ENCODE measurements at places on chromosomes 5 and 9.

- no peak for DNase-seq
Observed at GRCh38 chr5:91925249-91925648, 542.1 kb upstream of the ARRDC3 start.

- DNase-seq, result peak; percentile 34
Observed at GRCh38 chr9:128419061-128419925, 1.4 kb upstream of the CERCAM start.

DNA sequence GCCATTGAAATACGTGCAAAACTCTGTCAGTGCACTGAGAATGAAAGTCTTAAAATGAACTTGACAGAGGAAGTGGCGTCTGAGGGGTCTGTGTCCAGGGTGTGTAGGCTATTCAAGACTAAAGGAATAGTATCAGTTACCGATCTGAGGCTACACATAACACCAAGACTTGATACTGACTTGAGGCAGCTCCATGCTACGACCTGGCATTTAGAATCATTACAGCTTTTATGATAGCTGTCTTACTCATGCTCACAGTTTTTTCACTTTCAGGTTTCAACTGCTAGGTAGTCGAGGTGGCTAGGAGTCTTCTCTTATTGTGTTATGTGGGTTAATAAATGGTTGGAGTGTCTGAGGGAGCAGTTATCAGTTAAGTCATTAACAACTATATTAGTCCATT is 92.8 kb upstream of the SLCO6A1 start:
- no peak for DNase-seq

- no peak for DNase-seq
Observed at GRCh38 chr5:141685591-141685990, 3.6 kb upstream of the ARAP3 start.

DNA sequence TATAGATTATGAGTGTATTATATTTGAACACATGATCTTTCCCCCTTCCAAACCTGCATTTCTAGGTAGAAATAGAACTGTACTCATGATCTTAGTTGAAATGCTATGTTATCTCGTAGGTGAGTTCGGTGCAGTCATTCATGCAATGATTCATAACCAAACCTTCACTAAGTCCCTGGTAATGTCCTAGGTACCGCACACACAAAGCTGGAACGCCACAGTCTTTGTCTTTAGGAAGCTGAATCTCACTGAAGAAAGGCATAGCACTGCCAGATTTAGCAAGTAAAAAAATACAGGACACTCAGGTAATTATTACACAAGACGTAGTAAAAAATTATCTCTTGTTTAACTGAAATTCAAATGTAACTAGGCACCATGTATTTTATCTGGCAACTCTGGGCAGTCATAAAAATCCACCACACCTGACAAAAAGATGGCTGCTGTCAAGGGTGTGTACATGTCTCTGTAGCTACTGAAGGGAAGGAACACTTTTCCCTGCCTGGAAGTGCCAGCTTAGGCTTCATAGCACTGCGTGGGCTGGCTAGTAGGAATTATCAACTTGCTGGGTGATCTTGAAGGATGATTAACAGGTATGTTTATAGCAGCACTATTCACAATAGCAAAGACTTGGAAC is 28.0 kb upstream of the TXN start:
- DNase-seq, result no peak

GRCh38 chr5:134873494-134873893 is 677 bp upstream of the TXNDC15 start:
- DNase-seq, result peak; percentile 7

DNA sequence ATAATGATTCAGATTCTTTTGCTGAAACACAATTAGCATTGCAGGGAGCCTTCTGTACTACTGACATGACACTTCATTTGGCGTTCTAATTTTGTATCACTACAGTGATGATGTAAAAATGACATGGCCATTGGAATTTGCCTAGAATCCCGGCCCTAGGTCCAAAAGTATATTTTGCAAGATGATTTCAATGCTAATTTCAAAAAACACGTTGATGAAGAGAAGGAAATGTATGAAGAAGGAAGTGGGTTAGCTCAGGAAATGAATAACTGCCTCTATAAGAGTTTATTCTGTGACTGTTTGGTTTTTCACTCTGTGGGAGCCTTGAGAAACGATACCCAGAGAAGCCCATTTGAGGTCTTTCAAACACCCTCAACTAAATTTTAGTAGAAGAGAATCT is 59.3 kb downstream of the OSTF1 start:
- DNase-seq, result no peak

- DNase-seq, result no peak
Observed at GRCh38 chr5:149936700-149937091, 7.9 kb downstream of the PDE6A start.

GRCh38 chr5:109563739-109564138 is 126.0 kb upstream of the MAN2A1 start:
- no peak for DNase-seq

DNA sequence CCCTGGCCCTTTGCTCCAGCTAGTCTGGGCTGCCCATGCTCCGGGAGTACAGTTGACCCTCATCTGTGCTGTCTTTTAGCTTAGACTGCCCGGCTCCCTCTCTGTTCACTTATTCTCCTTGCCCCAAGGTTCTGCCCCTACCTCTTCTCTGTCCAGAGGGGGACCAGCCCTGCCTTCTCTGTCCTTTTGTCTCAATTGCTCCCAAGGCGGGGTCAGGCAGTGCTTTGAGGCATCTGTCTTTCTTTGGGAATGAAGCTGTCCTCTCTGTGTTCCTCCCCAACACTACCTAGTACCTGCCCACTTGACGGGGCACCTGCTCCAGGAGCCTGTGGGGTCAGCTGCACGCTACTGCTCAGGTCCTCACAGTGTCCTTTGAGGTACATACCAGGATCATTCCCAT is 59.3 kb downstream of the PSD2 start:
- DNase-seq, result no peak

DNA sequence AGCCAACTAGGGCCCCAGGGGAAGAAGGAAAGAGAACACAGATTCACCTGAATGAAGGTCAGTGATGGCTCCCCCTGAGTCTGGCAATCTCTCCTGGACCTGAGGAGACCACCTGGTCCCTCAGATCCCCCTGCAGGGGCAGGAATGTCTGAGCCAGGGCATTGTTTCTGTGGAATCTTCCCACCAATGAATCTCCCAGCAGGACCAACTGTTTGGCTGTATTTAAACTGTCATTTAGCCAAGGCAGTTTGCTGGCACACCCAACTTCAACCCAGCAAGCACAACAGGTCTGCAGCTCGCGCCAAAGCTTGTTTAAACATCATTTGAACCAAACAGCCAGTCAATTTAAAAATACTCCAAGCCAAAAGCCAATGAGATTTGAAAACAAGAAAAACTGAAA is 92.6 kb downstream of the SH3TC2 start:
- DNase-seq, result peak; percentile 53

DNA sequence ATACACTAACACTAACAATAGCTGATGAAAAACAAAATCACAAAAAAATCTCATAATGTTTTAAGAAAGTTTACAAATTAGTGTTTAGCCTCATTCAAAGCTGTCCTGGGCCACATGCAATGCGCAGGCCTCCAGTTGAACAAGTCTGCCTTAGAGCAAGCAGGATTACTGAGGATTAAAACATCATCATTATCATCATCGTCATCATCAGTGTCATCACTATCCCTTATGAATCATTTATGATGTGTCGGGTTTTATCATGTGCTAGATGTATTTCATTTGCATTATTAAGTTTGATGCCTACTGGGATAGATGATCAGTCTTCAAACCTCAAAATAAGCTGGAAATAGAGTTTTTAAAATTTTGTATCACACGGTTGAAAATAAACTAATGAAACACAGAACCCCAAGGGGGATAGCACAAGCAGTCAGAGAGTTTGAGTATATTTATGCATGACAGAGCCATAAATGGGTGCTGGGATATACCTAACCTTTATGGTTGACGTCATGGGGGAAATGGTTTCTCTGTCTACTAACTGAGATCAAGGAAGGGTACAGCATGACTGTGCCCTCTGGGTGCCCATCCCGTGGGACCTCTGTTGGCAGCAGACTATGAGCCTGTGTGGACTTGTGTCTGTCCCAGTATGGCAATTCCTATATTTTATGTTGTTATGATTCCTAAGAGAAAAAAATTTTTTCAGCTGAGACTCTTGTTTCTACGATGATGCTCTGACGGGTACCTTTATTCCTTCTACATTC is 150.3 kb upstream of the ADRA1B start:
- DNase-seq, result no peak

GRCh38 chr5:956941-957747 is 51.5 kb upstream of the NKD2 start:
- DNase-seq, result peak; percentile 89

DNA sequence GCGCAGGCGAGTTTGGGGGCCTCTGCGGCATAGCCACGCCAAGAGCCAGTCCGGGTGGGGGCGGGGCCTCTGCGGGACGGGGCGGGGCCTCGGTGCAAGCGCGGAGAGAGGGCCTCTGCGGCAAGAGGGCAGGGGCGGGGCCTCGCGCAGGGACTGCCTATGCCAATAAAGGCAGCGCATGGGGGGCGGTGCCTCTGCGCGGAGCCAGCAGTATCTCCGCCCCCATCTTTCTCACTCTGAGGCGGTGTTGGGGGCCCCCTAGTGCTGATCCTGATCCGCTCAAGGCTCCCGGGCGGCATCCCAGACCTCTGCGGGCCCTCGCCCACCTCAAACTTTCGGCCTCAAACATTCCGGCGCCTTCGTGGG is 9.2 kb upstream of the GPRIN1 start:
- peak; percentile 64 for DNase-seq

DNA sequence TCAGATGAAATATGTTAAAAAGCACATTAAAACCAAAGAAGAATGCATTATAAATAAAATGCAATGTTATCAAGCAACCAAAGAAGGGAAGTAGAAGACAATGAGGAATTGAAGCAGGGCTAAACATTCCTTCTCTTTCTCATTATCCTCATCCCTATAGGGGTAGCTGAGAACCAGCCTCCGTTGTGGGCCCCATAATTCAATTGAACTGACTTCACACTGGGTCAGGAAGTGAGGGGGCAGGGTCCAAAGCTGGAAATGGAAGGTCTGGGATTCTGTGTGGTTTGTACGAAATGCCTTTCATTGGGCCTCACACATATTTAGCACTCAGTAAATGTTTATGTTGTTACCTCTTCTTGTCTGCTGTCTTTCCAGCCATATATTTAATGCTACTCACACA is 220.4 kb upstream of the CD180 start:
- DNase-seq, result no peak

DNA sequence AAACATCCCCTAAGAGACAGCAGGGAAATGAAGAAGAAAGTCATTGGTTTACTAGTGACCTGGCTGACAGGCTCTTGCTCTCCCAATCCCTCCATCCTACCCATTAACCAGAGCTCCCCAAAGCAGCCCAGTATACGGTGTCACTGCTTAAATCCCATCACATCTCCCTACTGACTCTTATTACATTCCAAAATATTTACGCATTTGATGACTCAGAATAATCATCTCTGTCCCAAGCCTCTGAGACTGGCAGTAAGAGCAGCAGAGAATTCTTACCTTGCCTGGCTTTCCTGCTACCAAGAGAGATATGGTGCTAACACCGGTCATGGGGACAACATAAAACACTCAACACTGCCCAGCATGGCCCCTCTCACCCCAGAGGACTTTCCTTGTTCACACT is 20.2 kb upstream of the WHRN start:
- DNase-seq, result no peak

DNA sequence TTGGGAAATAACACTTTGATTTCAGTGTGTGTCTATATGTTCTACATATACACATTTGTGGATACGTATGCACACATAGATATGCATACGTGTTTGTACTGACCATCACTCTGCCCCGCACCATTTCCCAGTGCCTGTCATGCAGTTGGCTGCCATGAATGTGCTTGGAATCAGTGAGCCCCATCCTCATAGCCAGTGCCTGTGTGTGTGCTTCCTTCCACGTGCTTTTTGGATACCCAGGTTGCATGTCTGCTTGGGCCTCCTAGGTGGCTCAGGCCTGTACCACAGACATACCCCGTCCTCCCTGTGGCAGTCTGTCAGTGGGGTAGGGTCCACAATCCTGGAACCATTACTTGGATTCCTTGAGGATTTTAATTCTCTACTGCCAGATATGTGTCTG is 243.6 kb downstream of the FANCC start:
- no peak for DNase-seq

DNA sequence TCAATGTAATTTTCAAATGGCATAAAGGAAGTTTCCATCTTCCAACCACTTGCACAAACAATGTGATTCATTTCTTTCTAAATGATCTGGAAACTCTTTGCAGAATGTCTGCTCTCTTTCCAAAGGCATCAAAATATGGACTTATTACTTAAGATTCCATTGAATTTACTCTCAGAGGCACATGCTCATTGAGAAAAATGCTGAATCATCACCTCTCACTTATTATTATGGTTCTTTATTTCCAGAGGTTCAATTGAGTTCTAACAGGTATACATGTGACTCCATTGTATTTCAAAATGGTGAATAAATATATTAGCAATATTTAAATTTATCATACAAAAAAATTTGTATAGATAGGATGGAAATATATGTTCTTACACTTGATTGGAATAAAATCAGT is 1140.6 kb downstream of the EFNA5 start:
- no peak for DNase-seq

- DNase-seq, result no peak
Observed at GRCh38 chr5:99054972-99055371, 126.2 kb upstream of the CHD1 start.

GRCh38 chr9:110078604-110079003 is 129.4 kb downstream of the C9orf152 start:
- DNase-seq, result no peak

GRCh38 chr5:24142341-24142740 is 502.4 kb downstream of the CDH10 start:
- DNase-seq, result peak; percentile 39

GRCh38 chr5:176621661-176622079 is 8.7 kb downstream of the SNCB start:
- DNase-seq, result no peak

DNA sequence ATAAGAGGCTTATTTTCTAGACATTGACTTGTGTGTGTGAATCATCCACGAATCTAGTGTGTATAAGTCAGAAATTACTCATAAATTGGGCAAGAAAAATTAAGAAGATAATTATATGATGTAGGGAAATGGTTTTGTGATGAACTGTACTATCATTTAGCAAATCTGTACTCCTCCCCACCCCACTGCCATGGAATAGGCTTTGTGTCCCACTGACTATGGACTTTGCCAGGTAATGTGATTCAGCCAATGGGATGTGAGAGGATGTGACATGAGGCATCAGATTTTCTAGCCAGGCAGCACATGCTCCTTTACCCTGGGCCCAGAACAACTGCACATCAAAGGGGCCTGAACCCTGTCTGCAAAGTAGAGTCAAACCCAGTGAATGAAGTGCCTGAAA is 406.6 kb downstream of the CTNND2 start:
- no peak for DNase-seq

GRCh38 chr9:136672431-136673087 is 9.8 kb downstream of the EGFL7 start:
- no peak for DNase-seq

DNA sequence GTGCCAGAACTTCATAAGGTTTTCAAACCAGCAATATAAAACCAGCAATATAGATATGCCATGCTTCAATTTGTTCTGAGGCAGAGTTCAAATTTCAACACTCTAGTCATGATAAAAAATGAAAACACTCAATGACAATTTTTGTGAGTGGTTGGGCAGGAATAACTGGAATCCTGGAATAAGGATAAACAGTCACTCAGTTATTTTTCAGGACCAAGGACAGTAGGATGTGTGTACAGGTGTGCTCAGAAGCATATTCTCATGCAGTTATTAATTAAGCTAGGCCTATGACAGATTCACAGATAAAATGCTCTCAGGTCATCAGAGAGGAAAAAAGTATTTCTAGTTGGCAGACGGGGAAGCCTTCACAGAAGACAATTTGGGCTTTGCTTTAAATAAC is 117.3 kb upstream of the PPP2R2B start:
- DNase-seq, result no peak

All from muscle of back (tissue), 13 donors.